ENCODE measurements at places on chromosomes 7 and 10.

GRCh38 chr10:91123261-91123660, 97.2 kb upstream of the PCGF5 start:
- DNase-seq: no peak

DNA sequence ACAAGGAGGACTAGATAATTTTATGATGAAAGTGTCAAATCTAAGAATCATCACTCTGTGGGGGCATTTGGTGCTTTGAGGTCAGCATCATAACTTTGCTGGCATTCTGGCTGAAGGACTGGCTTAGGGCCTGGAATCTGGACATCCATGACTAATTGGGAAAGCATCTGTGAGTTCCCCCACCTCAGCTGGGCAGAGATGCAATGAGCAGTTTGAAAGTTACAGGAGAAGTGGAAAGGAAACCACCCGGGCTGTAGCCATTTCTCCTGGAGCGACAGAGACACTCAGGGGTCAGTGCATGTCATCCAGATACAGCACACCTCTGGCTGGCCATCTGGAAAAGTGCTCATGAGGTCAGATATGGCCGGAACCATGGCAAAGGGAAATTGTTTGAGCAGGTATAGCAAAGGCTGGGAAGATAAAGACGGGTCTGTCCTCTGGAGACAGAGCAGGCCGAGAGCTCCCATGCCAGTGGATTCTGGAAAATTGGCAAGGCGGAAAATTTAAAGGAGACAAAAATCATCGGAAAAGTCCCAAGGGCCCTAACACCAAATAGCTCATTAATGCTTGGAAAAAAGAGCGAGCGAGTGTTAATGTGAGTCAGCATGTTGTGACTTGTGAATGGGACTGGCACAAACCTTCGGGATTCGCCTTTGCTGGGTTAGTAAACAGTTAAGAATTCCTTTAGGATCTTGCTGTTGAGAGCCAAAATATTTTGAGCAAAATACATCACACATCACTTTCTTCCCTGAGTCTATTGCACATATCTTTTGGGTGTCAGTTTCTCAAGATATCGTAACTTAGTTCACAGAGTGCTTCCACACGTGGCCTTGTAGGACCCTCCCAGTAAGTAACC, 188.4 kb upstream of the AGK start:
- DNase-seq: no peak

GRCh38 chr10:125548356-125548755, 134.6 kb downstream of the TEX36 start:
- DNase-seq: no peak

GRCh38 chr7:88183051-88183450, 36.8 kb downstream of the SRI start:
- no peak for DNase-seq

DNA sequence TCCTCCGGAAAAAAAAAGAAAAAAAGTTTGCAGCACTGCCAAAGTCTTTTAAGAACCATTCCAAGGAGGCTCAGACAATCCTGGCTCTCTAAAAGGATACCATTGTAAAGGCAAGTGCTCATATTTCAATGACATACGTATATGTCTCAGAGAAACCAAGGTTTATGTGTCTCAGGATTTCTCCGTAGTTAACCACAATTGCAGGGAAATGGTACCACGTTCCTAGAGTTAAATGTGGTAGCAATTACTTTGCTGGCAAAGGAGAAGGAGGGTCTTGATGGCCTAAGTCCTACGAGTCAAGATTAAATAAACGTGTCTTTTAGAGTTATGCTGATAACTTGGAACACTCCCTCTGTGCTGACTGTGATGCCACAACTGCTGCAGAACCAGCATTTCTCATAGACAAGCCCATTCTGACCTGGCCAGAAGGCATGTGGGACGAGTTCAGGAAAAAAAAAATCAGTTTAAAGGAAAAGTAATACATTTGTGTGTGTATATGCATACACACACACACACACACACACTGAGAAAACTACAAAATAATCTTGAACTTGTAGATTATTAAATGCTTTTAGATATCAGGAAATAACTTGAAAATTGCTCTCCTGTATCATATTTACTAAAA, 245.9 kb downstream of the FGFR2 start:
- DNase-seq: no peak

DNA sequence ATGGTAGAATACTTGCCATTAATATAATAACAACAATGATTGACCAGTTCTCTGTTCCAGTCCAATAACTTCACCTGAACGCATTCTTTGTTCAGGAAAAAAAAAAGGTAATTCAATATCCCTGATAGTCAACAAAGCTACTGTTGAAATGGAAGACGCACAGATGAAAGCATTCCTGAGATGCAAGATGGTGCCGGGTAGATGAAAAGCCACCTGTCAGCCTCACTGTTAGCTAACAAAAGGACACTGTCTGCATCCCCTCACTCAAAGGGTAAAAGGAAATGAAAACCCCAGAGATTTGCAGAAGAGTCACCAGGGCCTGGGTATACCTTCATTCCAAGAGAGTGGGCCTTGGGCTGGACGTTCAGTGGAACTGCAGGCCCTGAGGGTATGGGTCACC, 357.4 kb downstream of the PLXNA4 start:
- no peak for DNase-seq

- DNase-seq: no peak
Observed at GRCh38 chr7:45681596-45682357, 107.6 kb downstream of the ADCY1 start.

DNA sequence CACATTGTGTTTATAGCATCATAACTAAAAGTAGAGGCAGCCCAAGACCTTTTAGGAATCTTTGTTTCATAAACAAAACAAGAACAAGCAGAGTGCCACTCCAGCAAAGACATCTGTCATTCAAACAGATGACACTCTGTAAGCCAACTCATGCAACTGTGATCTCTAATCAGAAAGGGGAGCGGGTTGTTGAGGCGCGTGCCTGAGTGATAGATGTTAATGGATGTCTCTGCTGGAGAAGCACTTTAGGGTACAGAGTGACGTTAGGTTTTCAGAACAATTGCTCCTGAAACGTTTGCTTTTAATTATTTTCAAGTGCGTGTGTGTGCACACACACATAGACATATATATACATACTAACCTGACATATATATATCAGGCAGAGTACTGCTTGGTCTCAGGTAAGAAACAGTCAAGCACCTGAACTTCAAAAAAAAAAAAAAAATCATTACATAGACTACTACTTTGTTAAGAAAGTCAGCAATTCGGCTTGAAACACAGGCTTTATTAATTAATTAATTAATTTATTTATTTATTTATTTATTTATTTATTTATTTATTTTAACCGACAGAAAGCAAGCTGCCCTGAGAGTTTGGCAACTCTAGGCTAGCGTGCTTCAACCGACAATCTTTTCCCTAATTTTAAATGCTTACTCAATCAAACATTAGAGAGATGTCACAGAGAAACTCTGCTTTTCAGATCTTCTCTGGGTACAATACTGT, 109.1 kb downstream of the POU6F2 start:
- no peak for DNase-seq

- DNase-seq: peak; percentile 25
Observed at GRCh38 chr10:26881600-26882331, 21.0 kb upstream of the ABI1 start.

- DNase-seq: no peak
Observed at GRCh38 chr10:32057036-32057372, 779 bp upstream of the KIF5B start.

- no peak for DNase-seq
Observed at GRCh38 chr10:62934258-62934657, 118.1 kb upstream of the EGR2 start.

GRCh38 chr7:3089493-3089892, 45.8 kb upstream of the CARD11 start:
- no peak for DNase-seq

GRCh38 chr10:88372051-88372715, 210.9 kb downstream of the RNLS start:
- DNase-seq: no peak

DNA sequence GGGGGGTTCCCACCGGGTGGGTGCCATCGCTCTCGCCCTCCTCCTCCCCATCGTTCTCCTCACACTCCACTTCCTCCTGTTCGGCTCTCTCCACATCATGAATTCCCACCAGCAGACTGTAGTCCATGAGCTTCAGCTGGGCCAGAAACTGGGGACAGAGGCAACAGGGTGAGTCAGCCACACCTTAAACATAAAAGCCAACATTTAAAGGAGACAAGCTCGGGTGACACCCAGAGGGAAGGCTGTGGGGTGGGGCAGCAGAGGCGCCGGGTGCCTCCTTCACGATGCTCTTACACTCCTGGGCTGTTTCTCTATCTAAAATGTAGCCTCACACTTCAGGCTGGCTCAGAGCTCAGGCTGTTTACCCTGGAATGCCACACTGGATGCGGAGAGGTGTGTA, 172.5 kb downstream of the PIP4K2A start:
- no peak for DNase-seq

GRCh38 chr7:87600130-87601124, at the start of gene ABCB1:
ABCB1 (minus strand) TSS chr7:87600884; CDS start chr7:87600184, 700 bp downstream.
- DNase-seq: peak; percentile 28

DNA sequence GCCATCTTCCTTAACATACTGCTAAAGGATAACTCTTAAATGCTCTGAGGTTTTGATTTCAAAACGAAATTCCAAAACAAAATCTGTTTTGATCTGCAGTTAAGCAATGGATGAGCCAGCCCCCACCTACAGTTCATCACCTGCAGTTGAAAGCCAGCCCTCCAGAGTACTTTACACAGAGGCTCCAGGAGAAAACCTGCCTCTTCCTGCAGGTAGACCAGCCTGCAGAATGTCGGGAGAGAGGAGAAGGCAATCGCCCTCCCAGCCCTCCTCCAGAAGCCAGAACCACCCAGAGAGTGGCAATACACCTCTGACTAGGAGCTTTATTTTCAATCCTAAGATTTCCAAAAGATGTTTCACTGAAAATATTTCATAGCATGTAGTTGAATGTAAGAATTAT, 798.1 kb downstream of the GATA3 start:
- no peak for DNase-seq

- no peak for DNase-seq
Observed at GRCh38 chr10:70270952-70271351, 12.9 kb downstream of the NPFFR1 start.

GRCh38 chr7:66083677-66084076, 8.1 kb downstream of the ASL start:
- DNase-seq: no peak

DNA sequence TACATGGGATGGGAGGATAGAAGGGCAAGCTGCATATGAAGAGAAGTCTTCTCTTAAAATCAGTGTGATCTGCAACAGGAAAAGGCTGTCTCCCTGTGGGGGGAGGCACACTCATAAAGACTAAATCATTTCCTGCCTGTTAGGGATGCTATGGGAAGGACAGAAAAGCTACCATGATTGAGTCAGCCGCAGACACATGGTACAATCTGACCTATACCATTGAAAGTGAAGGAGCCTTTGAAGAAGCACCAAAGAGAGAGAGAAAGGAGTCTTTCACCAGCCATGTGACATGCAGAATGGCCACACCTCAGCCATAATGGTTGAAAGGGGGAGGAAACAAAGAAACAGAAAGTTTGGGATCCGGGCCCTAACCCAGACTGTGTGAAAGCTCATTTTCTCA, 29.1 kb downstream of the NUDCD3 start:
- DNase-seq: no peak

DNA sequence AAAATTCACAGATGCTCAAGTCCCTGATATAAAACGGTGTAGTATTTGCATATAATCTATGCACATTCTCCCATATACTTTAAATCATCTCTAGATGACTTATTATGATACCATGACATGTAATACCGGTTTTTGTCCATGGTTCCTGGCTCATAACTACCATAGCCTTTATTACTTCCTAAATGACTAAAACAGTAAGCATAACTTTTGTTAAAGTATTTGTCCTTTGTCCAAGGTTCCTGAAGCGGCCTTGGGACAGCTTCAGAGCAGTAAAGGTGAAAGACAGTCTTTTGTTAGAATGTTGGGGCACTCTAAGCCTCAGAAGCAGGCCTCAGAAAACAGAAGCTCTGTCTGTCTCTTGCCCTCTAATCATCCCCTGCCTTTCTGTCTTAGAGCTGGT, 4.0 kb downstream of the CRCP start:
- no peak for DNase-seq

DNA sequence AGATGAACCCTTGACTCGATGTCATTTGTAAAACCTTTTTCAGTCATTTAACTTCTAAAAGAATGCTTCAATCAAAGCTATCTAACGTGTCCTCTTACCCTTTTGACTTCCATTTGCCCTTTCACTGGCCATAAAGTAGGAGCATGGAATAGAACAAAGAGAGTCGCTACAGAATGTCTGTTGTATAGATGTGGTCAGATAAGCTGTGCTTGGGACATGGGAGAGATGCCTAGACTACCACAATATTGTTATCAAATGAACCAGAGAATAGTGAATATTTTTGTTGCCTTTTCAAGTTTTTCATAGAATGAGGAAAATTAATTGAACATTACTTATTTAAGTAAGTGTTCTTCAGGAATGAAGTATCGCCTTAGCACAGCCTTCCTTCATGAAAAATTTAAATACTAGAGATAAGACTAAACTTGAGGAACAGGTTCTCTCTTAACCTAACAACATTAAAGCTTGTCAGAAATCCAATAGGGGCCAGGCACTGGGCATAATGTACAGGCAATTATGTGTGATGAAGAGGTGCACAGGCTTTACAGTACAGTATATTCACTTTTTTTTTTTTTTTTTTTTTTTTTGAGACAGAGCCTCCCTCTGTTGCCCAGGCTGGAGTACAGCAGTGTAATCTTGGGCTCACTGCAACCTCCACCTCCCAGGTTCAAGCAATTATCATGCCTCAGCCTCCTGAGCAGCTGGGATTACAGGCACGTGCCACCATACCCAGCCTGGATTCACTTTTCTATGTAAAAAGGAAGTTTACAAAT, 7.5 kb upstream of the KMT2E start:
- DNase-seq: no peak

- no peak for DNase-seq
Observed at GRCh38 chr7:158311791-158312190, 275.8 kb downstream of the PTPRN2 start.

DNA sequence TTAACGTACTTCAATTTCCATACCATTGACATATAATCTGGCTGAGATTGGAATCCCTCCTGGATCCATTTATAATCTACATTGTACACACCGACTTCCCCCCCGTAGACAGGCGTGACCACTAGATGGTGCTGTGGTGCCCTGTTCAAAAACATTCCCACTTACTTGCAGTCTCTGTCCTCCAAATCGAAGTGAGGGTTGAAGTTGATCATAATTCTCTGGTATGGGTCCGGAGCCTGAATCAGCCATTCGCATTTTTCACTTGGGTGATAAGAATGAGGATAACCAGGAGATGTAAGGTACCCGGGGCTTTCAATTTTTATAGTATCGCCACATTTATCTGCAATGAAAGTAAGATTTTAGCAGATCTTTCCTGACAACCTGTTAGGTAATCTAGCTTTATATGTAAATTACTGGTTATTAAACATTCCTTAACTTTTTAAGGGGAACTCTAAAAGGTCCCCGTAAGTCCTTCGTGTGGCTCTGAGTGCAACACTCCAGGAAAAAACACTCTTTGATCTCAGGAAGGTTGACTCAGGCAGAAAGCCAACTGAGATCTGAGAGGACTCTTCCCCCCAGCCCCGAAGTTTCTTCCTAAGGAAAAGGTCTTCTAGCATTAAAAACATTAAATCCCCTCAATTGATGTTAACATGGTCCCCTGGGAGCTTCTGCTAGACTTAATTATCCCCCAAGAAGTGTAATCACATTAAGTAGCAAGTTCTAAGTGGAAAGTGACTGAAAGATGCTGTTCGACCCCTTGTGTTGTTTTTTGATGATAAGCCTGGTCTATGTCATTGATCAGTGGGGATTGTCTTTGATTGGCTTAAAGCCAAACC, 3.7 kb downstream of the NRP1 start:
- DNase-seq: peak; percentile 29

- DNase-seq: no peak
Observed at GRCh38 chr10:33506391-33506790, 171.9 kb upstream of the NRP1 start.

- no peak for DNase-seq
Observed at GRCh38 chr7:7449055-7449454, 86.6 kb downstream of the COL28A1 start.

Measured in GM12892 (cell line).